HS-5 (cell line): ENCODE measurements at places on chromosomes 13 and 19.

- DNase-seq: no peak
These were observed 40.9 kb downstream of the GNG7 start for GRCh38 chr19:2661615-2662014.

DNA sequence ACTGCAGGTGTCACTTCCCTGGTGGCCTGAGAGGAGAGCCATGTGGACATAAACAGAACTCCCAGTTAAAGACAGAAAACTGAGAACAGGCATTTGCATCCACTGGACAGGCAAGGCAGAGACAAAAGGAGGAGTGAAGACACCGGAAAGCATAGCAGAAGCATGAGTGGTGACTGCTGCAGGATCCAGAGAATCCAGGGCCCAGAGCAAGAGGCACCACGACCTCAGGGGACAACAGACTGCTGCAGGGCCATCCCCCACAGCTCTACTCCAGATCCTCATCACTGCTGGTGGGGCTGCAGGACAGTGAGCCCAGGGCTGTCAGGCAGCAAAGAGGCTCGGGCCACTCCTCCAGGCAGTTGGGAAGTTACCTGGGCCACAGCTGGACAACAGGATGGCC, 14.5 kb upstream of the ISYNA1 start:
- DNase-seq: no peak

GRCh38 chr13:39816936-39817335, 161.5 kb downstream of the COG6 start:
- no peak for DNase-seq

GRCh38 chr19:38250821-38251563, 5.2 kb downstream of the PPP1R14A start:
- no peak for DNase-seq

DNA sequence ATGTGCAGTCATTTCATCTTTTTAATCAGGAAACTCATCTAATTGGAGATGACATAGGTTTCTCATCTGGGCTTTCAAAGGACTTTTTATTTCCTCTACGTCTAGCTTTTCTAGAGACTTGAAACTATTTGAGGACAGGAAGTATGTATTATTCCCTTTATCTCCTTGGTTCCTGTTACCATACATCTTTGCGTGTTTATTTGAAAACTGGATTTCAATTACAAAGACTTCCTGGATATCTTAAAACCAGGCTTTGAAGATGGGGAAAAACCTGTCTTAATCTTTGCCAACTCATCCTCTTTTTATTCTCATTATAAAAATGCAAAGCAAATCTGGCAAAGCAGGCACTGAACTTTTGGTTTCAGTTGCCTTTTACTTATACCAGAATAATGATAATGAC, 130.5 kb downstream of the LMO7 start:
- no peak for DNase-seq

- no peak for DNase-seq
These were observed 7.4 kb downstream of the ISYNA1 start for GRCh38 chr19:18430417-18431144.

- DNase-seq: no peak
These were observed 34.5 kb upstream of the MRI1 start for GRCh38 chr19:13729859-13730258.

GRCh38 chr13:22091222-22091970, 420.5 kb downstream of the FGF9 start:
- DNase-seq: no peak

- DNase-seq: no peak
These were observed 67.9 kb downstream of the NDFIP2 start for GRCh38 chr13:79548902-79549301.

GRCh38 chr13:78709028-78709427, 50.1 kb upstream of the OBI1 start:
- no peak for DNase-seq

- DNase-seq: peak; percentile 80
These were observed 144.1 kb downstream of the DPF1 start for GRCh38 chr19:38079926-38080380.

GRCh38 chr19:40242480-40242879, 16.0 kb upstream of the CCNP start:
- no peak for DNase-seq

DNA sequence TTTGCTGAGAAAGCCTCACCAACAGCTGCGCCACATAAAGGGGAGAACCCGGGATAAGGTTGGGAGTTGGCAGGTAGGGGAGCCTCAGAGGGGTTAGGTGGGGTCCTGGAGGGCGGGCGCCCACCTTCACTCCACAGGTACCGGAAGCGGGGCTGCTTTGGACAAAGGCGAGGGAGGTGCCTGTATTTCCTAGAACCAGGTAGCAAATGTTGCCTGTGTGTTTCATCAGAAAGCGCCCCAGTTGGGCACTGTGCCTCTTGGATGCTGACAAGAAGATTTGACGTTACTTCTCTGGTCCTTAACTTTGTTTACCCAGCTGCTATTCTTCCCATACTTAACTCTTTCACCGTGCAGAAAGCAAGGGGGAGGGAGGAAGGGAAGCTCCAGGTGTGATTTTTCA, 278.9 kb downstream of the ZNF536 start:
- no peak for DNase-seq

DNA sequence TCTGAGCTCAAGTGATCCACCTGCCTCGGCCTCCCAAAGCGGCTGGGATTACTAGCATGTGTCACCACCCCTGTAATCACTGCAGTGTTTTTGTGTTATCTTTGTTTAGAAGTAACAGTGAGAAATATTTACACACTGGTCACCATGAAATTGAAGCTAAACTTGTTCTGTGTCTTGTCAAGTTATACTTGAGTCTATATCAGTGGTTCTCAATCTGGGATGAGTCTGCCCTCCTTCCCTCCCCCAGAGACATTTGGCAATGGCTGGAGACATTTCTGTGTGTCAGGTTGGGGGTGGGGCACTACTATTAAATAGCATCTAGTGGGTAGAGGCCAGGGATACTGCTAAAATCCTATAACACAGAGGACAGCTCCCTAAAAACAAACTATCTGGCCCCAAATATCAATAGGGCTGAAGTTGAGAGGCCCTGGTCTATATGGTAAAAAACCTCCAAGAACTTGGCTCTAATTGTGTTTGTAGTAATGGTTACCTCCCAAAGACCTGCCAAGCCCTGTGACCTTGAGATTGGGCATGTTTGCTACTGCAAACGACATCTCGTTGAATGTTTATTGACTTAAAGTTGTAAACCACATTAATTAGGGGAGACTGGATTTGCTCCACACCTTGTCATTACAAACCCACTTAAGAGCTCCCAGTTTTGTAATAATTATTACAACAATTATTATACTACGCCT, 6.9 kb downstream of the CTU1 start:
- DNase-seq: no peak

- DNase-seq: no peak
These were observed 24.9 kb downstream of the PIAS4 start for GRCh38 chr19:4032436-4032835.

DNA sequence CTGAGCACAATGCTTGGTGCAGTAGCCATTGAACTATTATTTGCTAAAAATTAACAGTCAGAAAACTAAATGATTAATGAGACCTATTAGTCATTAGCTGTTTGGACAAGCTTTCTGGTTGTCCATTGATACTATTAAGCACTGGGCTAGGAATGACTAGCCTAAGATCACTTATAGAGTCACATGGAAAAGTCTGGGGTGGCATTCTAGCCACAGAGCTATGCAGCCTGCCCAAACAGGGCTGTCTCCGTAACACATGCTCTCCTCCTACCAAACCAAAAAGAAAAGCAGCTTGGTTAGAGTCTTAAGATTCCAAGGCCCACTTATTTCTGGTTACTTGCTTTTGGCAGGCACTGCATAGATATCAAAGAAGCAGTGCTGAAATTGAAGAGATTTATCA, 193.5 kb upstream of the NBEA start:
- DNase-seq: no peak

DNA sequence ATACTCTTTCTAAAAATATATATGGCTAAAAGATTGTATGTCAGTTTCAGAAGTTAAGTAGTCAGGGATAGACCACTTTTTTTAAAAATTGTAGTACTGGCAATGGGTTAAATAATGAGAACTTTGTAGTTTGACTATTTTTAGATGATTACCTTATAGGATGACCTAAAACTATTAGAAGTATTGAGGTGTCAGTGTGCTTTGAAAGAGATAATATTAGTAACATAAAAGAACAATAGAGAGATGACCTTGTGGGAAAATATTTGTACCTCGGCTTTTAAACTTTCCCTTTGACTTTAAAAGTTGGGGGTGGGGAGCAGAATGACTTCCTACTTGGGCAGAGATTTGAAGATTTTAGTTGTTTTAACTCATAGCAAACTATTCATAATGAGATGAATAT, 48.3 kb downstream of the SLAIN1 start:
- no peak for DNase-seq

- no peak for DNase-seq
These were observed 77.1 kb upstream of the SLC15A1 start for GRCh38 chr13:98829541-98829940.

DNA sequence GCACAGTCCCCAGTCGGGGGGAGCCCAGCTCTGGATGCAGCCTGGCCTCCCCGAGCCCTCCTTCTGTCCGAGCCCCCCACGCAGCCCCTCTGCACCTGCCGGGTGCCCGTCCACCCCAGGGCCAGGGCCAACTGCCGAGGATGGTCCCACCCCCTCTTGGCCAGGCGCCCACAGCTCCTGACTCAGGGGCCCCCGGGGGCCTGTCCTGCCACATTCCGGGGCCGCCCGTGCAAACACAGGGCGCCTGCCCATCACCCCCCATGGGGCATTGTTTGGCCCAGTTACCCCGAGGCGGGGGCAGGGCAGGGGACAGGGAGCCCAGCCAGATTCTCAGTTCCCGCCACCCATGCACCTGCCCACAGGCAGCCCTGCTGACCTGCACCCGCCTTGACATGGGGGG, 5.3 kb upstream of the TCF3 start:
- no peak for DNase-seq

- DNase-seq: no peak
These were observed 177.3 kb downstream of the DNAJC15 start for GRCh38 chr13:43200736-43201135.

- peak; percentile 98 for DNase-seq
These were observed 451 bp upstream of the HMG20B start for GRCh38 chr19:3572132-3572854.

GRCh38 chr13:29509999-29510589, 85.4 kb downstream of the SLC7A1 start:
- no peak for DNase-seq
